ENCODE measurements at places on chromosomes 5 and 9.
A peak's percentile ranks its signal among the peaks of the same experiment; 100 is the strongest.

- no peak for DNase-seq
These were observed 221.2 kb upstream of the IRX4 start for GRCh38 chr5:2103940-2104339.

GRCh38 chr9:3775968-3776367 is 250.2 kb upstream of the RFX3 start:
- peak; percentile 15 for DNase-seq

GRCh38 chr9:121743441-121744001 is 92.1 kb downstream of the DAB2IP start:
- peak; percentile 86 for DNase-seq

DNA sequence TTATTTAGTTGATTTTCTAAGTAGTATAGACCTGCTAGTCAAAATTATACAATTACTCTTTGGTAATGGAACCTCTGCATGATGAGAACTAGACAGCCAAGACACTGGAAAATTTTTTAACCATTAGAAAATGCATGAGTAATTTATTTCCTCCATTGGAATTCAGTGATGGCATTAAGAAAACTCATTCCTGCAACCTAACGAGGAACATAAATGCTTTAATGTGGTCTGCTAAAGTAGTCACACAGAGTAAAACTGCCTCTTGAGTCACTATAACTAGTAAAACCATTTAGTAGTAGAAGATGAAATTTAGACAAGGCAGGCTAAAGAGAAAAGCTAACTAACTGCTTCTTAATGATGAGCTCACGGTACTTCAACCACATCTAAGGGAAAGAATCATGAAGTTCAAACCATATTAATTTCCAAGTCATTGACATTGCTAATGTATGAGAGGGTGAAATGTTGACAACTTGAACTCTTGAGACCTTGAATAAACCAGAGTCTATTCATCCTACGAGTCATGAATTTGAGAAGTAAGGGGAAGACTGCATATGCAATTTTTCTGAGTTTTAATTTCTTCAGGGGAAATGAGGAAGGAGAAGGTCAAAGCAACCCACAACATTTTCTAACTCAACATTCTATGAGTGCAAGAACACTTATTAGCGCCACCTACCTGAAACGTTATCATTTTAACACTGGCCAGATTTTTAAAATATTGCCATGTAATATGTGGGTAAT is 74.4 kb downstream of the GLIS3 start:
- peak; percentile 89 for DNase-seq

GRCh38 chr9:115035841-115036612 is 81.9 kb downstream of the TNC start:
- peak; percentile 94 for DNase-seq

DNA sequence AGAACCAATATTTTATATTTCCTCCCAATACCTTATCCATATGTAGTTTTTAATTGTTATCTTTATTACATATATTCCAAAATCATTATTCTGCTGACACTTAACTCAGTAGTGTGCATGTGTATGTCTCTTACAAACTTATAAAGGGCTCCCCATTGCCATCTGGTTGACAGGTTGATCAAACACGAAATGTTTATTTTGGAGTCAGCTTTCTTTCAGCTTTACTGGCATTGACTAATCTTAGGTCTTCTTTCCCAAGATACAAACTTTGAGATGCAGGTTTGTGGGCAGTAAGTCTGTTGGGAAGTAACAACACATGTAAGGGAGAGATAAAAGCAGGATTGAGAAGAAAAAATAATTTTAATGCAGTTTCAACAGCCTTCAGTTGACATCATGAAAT is 716.0 kb upstream of the CHD1 start:
- DNase-seq = no peak

- DNase-seq = no peak
These were observed 184.9 kb downstream of the ATP10B start for GRCh38 chr5:160667160-160667559.

DNA sequence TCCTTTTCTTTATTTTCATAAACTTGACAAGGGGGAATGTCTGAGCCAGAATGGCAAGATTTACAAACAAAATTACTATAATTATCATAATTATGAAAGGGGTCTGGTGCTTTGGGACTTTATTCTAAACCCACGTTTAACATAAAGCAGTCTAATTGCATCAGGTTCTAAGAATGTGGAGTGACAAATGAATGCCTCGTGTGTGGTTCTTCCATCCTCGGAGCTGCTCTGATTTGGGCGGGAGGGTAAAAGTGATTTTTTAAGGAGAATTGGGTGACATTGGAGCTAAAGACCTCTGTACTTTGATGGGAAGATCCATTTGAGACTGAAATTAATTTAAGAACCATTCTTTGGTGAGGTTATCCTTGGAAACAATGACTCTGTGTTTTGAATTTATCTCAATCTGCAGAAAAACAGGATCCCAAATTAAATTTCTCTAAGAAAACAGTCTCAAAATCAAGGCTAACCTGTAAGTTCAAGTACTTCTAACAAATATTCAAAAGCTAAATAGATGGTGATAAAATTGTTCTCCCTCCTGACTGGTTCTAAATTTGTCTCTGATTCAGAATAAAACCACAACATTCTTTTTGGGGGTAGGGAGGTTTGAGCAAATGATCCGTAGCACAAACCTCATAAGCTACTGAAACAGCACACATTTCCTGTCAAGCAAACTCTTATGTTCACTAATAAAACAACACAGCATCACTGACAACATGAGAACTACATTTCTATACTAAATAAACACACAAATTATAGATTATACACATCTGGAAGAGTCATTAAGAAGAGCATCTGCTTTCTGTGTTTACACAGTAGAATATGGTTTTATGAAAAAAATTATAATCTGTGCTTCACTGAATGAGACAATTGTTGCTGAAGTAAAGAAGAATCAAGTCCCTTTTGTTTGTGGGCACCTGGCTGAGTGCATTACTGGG is 85.5 kb downstream of the DCP2 start:
- peak; percentile 76 for DNase-seq

- no peak for DNase-seq
These were observed 37.3 kb downstream of the PIP5K1B start for GRCh38 chr9:68742333-68742730.

GRCh38 chr5:176790941-176791340 is 19.4 kb upstream of the UNC5A start:
- peak; percentile 49 for DNase-seq

DNA sequence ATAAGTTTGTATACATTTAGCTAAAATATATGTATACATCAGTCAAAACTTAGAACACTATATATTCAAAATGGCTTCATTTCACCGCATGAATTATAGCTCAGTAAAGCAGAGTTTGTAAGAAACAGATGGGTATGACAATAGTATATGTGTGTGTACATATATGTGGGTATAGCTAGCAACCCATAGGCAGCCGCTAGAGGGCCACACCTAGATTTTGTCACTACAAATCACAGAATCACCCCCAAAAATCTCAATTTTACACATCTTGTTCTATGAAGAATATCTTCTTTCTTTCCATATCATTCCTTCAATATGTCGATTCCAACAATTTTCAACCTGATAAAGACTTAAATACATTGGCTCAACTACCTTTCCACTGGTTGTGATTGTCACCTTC is 357.8 kb upstream of the CCNG1 start:
- no peak for DNase-seq

- DNase-seq = no peak
These were observed 88.9 kb downstream of the ARHGAP26 start for GRCh38 chr5:142859037-142859436.

- DNase-seq = no peak
These were observed 66.5 kb downstream of the COX7C start for GRCh38 chr5:86684222-86684621.

DNA sequence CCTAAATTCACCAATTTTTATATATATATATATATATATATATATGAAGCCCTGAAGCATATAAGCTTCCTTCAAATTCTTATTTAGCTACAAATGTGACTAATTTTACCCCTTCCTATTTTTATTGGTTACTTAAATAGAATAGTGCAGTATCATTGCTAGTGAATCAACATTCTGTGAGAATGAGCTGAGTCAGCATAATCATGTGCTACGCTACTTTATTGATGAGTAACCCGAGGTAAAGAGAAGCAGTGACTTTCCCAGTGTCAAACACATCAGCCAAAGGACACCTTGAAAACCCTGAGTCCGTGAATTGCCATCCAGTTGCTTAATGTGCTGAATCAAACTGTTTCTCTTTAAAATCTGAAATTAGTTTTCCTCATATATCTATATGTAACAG is 546.2 kb downstream of the DMRTA1 start:
- no peak for DNase-seq

Data from AG10803 (cell line).